ENCODE measurements at places on chromosomes 7 and 10.
A peak's percentile ranks its signal among the peaks of the same experiment; 100 is the strongest.

- DNase-seq, result no peak
Measured at GRCh38 chr7:110803602-110804143, 287.3 kb upstream of the LRRN3 start.

DNA sequence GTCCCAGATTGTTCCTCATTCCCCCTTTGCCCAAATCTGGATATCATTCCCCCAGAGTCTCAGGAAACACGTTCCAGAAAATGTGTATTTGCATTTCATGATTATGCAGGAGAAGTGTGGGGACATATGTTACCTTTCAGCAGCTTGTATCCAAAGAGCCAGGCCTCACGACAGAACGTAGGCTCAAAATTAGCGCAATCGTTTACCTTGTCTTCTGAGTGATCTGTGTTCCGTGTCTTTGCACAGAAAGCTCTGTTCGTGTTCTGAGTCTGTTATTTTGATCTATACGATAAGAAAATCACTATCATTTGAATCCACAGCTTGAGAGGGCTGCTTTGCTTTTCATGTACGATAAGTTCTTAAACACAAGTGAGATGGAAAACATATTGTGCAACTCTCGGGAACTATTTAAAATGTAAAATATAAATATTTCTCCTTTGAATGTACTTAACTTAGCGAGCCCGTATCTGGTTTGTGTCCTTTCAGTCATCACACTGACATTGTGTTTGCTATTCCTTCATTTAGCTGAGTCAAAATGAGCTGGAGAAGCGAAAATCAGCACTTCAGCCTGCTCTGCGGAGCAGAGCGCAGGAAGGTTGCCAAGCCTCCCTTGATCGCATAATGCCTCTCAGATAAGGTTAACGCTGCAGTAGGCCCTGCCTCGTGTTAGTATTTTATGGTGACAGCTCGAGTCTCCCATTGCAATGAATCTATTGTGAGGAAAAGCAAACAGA lies 80.2 kb upstream of the CACNB2 start:
- DNase-seq, result no peak

DNA sequence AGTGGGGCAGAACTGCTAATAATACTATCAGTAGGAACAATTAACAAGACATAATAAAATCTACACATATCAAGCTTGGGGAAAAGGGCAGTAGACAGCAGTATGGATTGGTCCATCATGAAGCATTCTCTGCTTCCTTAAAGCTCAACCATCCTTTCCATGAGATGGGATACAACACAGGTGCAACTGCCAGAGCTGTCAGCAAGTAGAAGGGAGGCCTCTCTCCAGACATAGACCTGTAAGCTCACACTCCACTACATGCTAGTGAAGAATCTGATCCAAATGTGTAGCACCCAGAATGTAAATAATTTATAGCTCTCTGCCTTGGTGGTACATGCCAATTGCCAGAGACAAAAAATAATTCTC lies 41.5 kb upstream of the ANAPC16 start:
- DNase-seq, result no peak

- DNase-seq, result no peak
Measured at GRCh38 chr10:7986851-7987250, 67.6 kb upstream of the GATA3 start.

GRCh38 chr7:116578526-116578925 lies 53.7 kb downstream of the CAV1 start:
- no peak for DNase-seq

GRCh38 chr10:47165168-47165710 lies 134.8 kb upstream of the GDF10 start:
- DNase-seq, result no peak

- DNase-seq, result no peak
Measured at GRCh38 chr7:134694299-134694698, 47.6 kb downstream of the BPGM start.

GRCh38 chr10:93999401-93999851 lies 5.7 kb downstream of the PLCE1 start:
- no peak for DNase-seq

- no peak for DNase-seq
Measured at GRCh38 chr7:22555476-22555875, 55.5 kb upstream of the STEAP1B start.

GRCh38 chr7:507623-508300 lies 11.9 kb downstream of the PDGFA start:
- no peak for DNase-seq

DNA sequence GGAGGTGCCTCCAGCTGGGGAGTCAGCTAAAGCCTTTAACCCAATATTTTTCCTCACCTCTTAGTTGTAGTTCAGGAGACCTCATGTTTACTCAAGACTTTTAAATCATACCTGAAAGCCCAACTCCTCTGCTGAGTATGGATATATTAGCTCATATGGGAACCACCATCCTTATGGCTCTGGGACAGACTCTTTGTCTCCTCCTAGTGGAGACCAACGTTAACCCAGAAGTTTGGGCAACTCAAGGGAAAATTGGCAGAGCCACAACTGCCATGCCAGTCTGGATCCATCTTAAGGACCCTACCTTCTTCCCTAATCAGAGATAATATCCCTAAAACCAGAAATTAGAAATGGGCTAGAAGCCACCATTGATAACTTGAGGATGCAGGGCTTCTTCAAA lies 80.8 kb downstream of the TMEM106B start:
- DNase-seq, result peak; percentile 9

DNA sequence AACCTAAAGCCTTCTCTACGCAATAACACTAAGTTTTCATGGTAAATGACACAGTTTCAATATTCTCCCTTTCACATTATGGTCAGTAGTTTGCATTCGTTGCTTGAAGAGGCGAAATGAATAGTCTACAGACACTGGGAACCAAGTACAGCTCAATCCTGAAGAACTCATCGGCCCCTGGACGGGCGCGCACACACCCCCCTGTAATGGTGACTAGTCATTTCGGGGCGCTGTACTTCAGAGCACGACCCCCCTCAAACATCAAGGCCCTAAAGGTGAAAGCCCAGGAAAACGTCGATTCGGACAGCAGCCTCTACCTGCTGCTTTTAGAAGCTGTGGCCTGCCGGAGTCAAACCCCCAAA lies 1.0 kb downstream of the NT5C2 start:
- peak; percentile 45 for DNase-seq
